GOT3 (cell line): ENCODE measurements at places on chromosomes 16 and 17.

GRCh38 chr17:45251931-45252330, 10.0 kb downstream of the SPATA32 start:
- DNase-seq = no peak

DNA sequence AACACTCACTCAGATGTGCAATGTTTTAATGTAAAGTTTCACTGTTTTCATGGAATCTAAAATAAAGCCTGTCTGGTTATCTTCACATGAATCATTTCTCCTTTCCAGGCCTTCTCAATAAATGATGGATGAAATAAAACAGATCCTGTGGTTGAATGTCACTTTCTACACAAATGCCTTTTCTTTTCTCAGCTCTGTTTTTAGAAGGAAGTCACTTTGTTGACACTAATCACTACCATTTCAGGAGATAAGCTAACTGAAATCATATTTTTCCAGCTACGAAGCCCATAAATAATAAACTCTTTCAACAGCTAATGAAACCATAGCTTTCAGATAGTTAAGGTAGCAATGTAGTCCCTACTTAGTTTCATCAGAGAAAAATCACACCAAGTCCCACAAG, 17.9 kb downstream of the NME2 start:
- DNase-seq = no peak

DNA sequence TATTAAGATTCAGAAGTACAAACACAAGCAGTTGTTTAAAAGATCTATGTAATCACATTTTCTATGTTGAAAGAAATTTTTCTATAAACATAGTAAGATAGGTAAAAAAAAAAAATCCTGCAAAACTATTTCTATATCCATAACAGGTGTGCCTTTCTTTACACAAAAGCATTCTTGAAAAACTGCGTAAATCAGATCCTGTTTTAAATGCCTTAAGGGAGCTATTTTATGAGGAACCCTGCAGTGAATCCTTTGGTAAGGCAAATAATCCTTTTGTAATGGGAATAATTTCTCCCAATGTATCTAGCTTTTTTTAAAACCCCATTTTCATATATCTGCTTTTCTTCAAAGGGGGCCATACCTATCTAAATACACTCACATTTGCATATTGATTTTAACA, 157.3 kb downstream of the AATF start:
- DNase-seq = no peak

DNA sequence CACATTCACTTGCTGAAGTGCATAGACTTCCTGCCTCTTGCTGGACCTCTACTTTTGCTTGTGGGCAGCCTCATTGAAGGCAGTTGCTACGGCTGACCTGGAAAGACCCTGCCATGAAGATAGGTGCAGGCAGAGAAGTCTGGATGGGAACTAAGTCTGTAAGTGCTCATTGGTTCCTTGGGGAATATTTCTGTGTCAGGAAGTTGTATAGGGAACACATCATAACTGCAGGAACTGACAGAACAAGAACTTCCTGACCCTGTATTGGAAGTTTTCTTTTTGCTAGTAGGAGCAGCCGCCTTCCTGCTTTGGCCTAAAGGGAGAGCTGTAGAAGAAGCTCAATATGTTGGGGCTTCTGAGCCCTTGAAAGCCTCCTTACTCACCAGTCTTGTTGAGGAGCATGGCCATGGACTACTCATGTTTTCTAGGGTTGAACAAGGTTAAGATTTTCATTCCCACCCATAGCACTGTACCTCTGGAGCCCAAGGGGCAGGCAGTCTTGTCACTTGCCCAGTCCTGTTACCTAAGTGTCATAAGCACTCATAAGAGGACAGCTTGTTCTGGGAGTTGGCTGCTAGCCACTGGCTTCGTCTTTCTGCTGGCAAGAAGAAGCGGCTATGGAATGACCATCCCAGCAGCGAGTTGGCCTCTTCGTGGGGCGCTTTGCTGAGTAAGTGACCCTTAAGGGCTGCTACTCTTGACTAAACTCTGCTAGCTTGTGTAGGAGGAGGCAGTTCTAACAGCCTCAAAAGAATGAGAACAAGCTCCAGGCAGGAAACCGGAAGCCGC, 7.2 kb downstream of the UBFD1 start:
- no peak for DNase-seq

DNA sequence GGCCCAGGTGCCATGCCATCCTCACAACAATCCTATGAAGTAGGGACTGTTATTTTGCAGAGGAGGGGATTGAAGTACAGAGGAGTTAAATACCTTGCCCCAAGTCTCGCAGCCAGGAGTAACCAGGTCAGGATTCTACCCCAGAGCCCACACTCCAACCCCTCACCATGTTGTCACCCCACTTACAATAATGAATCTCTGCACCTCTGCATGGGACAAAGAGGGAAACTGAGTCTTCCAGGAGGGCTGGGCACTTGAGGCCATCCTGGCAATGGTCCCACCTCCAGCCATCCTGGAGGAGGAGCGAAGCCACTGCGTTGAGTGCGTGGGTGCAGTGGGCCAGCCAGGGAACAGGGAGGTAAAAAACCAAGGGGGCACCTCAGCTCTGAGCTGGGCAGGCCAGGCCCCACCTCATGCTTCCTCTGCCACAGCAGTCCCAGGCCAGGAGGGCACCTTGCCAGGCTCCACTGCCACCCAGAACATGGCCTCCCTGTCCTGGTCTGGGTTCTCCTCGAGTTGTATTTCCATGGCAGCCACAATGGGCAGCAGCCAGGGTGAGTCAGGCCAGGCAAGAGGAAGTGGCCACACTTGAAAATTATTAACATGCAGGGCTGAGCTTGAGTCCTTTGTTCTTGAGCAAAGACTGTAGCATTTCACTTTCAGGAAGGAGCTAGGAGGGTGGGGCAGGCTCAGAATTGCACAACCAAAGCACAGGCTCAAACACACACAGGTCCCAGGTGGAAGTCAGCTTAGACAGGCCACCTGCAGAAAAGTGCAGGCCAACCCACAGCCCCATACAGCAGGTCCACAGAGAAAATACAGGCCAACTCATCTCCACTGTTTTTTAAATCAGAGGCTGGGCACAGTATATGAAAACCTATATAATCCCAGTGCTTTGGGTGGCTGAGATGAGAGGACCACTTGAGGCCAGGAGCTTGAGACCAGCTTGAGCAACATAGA, 52.1 kb downstream of the CUEDC1 start:
- no peak for DNase-seq

GRCh38 chr16:19881783-19882182, 2.9 kb downstream of the GPRC5B start:
- no peak for DNase-seq

DNA sequence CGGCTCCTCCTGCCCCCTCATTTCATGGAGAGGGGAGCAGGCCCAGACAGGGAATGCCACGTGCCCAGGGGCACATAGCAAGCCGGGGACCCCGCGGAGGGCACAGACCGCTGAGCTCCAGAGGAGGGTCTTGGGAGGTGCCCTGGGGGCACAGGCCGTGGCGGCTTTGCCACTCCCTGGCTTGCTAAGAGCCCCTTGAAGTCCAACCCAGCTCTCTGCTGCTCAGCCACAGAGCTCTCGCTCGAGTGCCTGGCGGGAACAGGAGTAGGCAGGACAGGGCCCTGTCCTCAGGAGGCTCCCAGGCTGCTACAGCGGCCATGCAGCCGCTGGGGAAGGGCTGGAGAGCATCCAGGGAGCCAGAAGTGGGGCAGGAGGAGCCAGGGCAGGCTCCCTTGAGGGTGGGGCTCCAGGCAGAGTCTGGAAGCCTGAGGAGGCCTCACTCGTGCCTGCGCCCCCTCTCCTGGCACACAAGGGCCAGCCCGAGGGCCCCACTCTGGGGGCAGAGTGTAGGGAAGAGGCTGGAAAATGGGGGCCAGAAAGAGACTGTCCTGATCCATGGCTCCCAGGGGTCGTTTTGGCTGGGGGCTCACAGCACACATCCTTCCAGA, 4.4 kb upstream of the RAB26 start:
- no peak for DNase-seq
